AG10803 (cell line): ENCODE measurements at places on chromosomes 11 and 22.
A peak's percentile ranks its signal among the peaks of the same experiment; 100 is the strongest.

DNA sequence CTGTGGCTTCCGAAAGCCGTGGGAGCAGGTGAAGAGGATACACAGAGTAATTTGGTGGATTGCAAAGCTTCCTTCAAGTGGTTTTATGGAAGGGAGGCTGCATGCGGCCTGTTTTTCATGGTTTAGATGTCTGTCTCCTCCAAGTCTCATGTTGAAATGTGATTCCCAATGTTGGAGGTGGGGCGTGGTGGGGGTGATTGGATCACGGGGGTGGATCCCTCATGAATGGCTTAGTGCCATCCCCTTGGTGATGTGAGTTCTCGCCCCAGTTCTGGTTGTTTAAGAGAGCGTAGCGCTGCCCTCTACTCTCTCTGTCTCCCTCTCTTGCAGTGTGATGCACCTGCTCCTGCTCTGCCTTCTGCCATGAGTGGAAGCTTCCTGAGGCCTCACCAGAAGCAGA, 247.8 kb upstream of the B3GAT1 start:
- no peak for DNase-seq

GRCh38 chr11:27464909-27465308, 7.7 kb downstream of the LGR4 start:
- no peak for DNase-seq

- peak; percentile 56 for DNase-seq
Measured at GRCh38 chr11:75547617-75548058, 14.4 kb upstream of the SERPINH1 start.

GRCh38 chr22:42895087-42895486, 38.0 kb upstream of the ARFGAP3 start:
- DNase-seq = peak; percentile 5

- DNase-seq = no peak
Measured at GRCh38 chr22:21771631-21771976, 36.0 kb upstream of the YPEL1 start.

GRCh38 chr11:6473451-6474412, at the start of gene TRIM3:
Gene TRIM3 (minus strand): TSS chr11:6473941. CDS start chr11:6465695, 8,246 bp downstream.
- peak; percentile 87 for DNase-seq

GRCh38 chr22:35470903-35471321, 69.7 kb upstream of the RASD2 start:
- no peak for DNase-seq

DNA sequence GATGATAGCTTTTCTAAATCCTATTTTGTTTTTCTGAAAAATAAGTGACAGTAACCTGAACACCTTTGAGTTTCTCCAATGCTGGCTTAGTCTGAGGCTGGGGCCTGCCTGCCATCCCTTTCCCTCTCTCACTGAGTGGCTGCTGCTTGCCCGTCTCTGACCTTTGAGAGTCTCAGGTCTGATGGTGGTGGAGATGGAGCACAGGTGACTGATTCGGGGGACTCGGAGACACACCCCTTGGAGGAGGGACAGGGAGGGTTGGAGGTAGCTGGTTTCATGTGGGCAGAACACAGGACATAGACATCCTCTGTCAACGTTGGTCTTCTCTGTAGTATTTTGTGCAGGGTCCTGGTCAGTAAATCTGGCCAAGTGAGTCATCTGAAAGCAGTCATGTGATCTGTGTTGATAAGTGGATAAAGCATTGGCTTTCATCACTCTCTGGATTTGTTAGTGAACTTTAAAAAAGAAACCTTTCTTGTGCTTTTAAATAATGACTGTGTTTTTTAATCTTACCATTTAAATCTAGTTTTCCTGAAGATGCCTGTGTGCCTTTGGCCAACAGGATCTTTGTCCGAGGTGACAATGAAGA, 47.1 kb upstream of the CLDN5 start:
- DNase-seq = no peak

DNA sequence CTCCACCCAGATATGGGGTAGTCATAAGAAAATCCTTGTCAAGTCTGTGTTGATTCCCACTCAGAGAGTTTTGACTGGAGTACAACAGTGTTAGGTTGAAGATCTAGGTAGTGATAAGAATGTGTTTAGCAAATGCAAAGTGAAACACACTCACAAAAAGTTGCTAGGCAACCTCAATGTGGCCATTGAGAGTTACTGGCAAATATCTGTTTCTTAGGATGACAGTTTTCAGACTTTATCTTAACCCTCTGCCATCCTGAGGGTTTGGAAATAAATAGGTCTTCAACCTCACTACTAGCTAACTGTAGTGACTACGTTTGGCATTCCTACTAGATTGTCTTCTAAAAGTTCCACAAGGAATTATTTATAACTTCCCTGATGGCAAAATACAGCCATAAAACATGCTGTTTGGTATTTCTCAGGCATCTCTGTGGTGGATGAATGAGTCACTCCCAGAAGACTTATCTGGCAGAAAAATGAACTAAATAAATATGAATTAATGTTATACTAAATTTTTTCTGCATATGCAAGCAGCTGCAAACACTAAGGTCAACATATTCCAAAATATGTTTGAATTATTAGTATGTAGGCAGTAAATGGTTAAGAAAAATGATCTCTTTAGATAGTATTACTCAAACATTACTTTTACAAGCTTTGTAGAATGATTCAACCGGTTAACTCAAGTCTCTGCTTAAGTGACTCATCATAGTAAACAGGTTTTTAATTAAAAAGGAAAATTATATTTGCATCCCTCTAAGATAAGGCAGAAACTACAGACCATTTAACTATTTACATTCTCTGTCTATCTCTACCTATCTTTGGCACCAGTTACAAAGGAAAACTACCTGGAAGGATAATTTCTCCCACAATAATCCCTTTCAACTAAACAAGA, 17.1 kb upstream of the SYTL2 start:
- peak; percentile 96 for DNase-seq

GRCh38 chr11:34292111-34292510, 65.7 kb downstream of the ABTB2 start:
- DNase-seq = no peak

DNA sequence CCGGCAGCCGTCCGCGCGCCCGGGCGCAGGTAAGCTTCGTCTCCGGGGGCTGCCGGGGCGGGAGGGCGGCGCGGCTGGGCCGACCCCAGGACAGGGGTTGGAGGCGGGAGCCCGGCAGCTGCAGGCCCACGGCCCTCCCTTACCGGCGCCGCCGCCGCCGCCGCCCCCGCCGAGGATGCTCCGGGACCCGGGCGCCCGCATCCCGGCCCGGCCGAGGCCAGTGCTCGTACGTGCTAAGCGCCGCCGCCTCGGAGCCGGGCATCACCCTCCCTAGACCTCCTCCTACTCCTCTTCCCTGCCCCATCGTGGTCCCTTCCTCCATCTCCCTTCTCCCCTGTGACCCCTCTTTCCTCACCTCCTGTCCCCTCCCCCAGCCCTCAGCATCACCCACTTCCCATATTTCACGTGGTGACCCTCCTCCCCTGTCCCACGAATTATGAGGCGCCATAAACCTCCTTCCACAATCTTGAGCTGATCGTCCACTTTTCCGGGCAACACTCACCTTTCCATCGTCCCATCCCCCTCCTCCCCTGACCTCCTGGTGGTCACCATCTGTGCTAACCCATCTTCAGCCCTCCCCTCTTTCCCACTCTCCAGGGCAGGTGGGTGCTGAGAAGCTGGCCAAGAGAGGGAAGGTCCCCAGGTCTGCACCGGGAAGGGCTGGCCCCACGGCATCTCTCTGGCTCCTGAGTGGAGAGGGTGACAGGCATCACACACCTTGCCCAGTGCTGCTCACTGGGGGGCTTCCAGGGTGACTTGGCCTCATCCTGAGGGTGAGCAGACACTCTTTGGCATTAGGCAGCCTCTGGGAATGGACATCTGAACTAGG, 612 bp downstream of the ASPHD2 start:
- DNase-seq = no peak

- no peak for DNase-seq
Measured at GRCh38 chr11:86510097-86510496, 135.4 kb downstream of the CCDC81 start.

GRCh38 chr22:35548722-35549112, 8.1 kb downstream of the RASD2 start:
- no peak for DNase-seq

DNA sequence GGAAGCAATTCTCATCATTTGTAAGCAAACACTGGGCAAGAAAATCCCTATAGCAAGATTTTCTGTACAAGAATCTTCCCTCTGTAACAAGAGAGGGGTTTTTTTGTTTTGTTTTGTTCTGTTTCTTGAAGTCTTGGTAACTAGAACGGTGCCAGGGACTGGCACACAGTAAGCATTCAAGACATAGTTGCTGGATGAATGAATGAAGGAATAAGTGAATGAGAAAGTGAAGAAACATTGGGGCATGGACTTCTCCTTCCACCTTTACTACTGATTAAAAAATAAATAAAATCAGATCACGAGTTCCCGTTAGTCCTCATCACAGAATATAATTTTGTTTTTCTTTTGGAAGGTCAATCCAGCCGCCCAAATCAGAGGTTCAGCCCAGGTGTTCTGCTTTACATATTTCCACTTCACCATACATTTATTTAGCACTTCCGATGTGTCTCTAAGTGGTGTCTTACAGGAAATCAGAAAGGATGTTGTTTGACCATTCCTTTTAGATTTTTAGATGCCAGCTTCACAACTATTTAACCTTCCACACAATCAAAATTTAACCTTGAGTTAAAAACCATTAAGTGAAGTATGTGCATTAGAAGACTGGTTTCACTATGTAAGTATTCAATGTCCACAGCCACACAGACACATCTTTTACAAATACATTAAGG, 281.2 kb downstream of the CADM1 start:
- no peak for DNase-seq

DNA sequence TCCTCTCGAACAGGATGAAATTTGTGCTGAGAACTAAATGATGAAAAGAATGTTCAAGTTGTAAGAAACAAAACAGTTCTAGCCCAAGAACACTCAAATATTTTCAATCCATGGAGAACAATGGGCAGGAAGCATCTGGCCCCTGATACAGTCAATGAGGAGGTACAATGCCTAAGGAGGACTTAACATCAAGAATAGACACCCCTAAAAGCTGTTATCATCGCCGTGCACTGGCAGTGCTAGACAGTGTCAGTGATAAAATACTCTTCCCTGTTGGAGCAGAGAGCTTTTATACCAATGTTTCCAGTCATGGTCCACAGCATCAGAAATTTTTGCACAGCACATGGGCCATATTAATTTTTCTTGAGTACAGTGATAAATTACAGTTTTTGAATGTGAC, 20.2 kb upstream of the VSTM5 start:
- no peak for DNase-seq

- no peak for DNase-seq
Measured at GRCh38 chr11:105298630-105299029, 159.1 kb upstream of the CARD18 start.

DNA sequence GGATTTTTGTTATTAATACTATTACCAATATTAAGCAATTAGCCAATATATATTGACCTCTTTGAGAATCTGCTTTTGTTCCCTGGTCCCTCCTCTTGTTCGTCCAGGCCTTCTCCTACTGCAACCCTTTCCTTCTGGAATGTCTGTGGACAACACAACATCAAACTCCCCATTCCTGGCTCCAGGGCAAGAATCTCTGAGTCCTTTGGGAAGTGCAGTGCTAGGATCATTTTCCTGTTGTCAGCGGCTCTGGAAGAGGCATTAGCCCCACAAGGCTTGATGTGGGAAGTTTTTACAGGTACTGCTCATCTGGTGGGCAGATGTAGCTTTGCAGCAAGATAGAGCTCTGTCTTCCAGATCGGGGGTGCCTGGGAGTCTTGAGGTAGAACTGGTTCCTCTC, 74.3 kb downstream of the RPUSD4 start:
- peak; percentile 78 for DNase-seq

DNA sequence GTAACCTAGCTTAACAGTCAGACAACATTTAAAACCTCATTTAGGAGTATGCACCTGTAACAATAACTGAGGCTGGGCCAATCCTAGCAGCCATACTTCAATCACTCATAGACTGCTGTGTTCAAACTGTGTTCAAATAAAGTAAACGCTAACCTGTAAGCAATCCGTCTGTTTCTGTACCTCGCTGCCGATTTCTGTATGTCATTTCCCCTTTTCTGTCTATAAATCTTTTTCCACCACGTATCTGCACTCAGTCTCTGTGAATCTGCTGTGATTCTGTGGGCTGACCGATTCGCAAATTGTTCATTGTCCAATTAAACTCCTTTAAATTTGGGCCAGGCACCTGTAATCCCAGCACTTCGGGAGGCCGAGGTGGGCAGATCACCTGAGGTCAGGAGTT, 12.3 kb downstream of the APOBEC3H start:
- no peak for DNase-seq
